Activated CD4-positive, alpha-beta T cell treated with anti-CD3 and anti-CD28 coated beads, Interleukin-2, amount 50 U/mL, for 4 hours (primary cell): ENCODE measurements at places on chromosomes 3 and 15.

DNA sequence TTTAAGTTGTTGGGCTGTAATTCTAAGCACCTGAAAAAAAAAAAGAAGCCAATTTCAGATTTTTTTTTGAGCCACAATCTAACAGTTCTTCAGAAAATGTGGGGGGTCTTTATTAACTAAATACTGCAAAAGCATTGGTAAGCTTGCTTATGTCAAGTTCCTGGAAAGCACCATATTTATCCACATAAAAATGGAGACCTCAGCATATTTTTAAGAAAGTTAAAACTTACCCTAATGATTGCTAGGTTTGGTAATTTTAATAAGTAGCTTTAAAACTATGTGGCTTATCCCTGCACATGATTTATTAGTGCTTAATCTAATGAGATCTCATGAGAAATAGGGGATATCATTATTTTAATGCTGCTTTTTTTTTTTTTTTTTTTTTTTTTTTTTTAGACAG, 156.8 kb downstream of the USP13 start:
- DNase-seq: no peak

DNA sequence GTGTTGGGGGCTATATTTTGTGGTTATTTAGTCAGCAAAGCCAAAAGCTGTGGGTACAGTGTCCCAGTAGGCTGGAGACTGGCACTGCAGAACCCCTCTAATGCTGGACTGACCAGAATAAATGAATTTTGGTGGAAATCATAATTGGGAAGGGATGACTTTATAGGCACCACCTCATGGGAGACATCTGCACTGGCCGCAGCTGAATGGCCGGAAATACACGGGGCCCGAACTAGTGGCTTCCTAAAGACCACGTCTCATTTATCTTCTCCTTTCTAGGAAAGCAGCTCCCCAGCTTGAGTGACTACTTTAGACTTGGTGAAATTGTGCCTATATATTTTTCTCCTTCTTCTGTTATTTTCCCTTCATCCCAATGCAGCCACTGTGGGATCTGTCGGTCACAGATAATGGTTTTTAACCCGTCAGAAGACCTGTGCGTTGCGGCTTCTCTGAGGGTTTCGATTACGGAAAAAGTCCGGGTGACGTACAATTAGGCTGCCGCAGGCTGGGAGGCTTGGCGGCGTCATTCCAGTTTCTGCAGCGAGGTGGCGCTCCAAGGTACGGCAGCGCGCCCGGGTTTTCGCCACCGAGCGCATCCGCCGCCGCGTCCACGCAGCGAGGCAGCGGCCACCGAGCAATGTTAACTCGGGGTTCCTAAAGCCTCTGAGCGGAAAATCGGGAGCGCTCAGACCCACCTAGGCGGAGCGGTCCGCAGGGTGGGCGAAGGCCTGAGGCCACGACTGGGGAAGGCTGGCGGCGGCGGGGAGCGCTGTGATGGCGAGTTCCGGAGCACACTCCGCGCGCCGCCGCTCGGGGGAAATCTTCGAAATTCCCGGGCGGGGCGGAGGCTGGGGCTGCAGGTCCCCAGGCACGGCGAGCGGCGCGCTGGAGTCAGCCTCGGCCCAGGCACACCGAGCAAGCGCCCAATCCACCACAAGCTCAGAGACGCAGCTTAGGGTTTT, 26.3 kb downstream of the NR2F2 start:
- DNase-seq: peak; percentile 59

DNA sequence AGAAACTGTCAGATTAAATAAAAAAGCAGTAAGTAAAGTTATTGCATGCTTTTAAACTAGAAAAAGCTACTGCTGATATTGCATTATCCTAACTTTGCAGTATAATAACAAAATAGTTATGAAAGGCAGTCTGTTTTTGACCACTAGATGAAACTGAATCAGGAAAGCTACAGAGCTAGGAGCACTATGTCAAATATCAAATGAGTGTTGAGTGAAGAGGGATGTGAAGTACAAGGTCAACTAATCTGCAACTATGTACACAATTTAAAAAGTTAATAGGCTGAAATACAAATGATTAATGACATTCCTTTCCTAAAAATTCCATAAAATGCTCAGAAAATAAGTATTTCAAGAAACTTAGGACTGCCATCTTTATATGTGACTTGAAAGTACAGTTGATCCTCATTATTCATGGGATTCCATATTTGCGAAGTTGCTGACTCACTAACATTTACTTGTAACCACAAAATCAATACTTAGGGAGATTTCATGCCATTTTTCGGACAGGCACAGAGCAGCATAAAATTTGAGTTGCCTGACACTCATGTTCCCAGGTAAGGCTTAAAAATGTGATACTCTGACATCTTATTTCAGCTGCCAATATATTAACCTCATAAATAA, 34.5 kb downstream of the SLC4A7 start:
- no peak for DNase-seq

- DNase-seq: no peak
Observed at GRCh38 chr15:85518979-85519761, 138.8 kb downstream of the AKAP13 start.

GRCh38 chr3:138539352-138539751, 54.7 kb downstream of the CEP70 start:
- no peak for DNase-seq

- no peak for DNase-seq
Observed at GRCh38 chr15:25065286-25065685, 110.5 kb downstream of the SNRPN start.
